ENCODE measurements at places on chromosomes 16 and 17.

DNA sequence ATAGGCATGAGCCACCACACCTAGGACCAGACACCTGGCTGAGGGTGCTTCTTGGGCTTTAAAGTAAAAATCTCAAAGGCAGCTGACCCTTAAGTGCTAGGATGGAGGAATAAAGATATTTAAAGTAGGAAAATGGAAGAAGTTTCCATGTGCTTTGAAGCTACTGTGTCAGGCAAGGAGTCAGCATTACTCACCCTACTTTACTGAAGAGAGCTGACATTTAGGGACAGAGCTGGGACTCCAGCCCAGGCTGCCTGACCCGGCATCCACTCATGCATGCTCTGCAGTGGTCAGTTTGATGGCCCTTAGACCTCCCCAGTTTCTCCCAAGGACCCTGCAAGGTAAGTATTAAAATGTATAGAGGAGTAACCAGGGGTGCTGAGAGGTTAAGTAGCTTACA, 124.7 kb upstream of the PLCG2 start:
- no peak for DNase-seq

DNA sequence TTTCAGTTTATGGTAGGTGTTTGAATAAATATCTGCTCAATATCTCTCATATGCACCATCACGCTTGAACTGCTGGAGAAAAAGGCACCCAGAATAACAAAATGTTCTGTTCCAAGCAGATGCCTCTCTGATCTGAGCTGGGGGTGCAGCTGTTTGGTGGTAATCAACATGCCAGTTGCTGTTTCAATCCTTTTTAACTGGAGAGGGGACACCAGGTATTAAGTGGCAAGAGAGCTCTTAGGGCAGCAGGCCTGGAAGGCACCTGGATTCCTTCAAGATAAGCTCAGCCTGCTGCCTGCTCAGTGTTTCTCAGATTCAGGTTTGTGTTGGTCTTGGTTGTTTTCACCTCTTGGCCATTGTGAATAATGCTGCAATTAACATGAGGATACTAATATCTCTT, 27.2 kb upstream of the VAT1L start:
- no peak for DNase-seq

DNA sequence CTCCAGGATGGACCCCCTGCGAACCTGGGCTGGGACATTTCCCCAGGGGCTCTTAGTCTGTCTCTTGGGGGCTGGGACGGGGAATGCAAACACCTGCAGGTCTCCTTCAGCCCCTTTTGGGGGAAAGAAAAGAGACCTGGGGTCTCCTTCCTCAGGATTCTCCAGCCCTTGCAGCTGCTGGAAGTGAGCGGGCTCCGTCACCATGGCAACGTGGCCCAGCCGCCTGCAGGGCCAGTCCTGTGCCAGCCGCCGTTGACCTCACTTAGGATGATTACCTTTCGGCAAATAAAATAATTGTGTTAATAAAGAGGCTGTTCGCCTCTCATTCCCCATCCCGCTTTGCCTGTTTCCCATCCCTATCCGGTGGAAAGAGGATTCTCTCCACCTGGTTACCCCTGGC, 25.7 kb downstream of the MRM1 start:
- DNase-seq, result no peak

- no peak for DNase-seq
Measured at GRCh38 chr17:801660-802059, 19.5 kb downstream of the MRM3 start.

- no peak for DNase-seq
Measured at GRCh38 chr17:14201988-14202380, 34.7 kb downstream of the CDRT15 start.

DNA sequence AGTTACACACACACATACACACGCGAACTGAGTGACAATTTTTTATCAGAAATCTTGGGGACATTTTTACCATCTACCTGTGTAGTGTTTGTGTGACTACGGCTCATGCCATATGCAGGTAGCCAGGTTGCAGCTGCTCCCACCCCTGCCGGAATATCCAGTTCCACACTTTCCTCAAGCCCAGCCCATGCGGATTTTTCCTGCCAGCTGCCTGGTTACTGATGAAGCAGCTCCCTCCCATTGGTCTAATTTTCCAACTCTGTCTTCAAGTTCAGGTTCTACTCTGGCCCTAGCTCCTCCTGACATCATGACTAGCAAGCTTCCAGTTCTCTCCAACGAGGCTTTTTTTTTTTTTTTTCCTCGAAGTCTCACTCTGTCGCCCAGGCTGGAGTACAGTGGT, 4.8 kb downstream of the GSG1L2 start:
- DNase-seq, result no peak

DNA sequence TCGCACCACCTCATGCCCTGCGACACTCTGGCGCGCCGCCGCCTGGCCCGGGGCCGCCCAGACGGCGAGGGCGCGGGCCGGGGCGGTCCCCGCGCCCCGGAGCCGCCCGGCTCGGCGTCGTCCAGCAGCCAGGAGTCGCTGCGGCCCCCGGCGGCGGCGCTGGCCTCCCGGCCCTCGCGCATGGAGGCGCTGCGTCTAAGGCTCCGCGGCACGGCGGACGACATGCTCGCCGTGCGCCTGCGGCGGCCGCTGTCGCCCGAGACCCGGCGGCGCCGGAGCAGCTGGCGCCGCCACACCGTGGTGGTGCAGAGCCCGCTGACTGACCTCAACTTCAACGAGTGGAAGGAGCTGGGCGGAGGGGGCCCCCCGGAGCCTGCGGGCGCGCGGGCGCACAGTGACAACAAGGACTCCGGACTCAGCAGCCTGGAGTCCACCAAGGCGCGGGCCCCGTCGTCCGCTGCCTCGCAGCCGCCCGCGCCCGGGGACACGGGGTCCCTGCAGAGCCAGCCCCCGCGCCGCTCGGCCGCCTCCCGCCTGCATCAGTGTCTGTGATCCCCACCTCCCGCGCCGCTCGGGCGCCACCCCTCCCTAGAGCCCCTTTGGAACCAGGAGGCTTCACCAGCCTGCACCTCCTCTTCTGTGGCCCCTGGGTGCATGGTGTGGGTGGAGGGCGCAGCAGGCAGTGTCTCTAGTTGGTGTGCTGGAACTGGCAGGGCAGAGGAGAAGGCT, 82.3 kb downstream of the ARHGAP23 start:
- DNase-seq, result no peak

DNA sequence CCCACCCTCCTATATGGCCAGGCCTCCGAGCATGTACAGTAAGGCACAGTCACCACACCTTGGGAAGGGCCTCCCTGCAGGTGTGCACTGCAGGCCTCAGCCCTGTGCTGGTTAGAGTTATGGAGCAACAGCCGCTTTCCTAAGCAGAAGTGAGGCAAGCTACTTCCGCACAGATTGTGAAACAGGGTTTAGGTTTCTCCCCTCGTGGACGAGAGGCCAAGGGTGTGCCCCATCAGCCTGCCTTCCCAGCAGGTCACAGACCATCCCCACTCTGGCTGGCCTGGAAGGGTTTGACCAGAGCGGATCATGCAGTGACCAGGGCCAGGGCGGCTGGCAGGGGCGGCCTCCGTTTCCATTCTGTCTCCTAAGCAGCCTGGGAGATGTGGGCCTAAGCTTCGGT, 4.7 kb downstream of the MSRB1 start:
- DNase-seq, result no peak

DNA sequence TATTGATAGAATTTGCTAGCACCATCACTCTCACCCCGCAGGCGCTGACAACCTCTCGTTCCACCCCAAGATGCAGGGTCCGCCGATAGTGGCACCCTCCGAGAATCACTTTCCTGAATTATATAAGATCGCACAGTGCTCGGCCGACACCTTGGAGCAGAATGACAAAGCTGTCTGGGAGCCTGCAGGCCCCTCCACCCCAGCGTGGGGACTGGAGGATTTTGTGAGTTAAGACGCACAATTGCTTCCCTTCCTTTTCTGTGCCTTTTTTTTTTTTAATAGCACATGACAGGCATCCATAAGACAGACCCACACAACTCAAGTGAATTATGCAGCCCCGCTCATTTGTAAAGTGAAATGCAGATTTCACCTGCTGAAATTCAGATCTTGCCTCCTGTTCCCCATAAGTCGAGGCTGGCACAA, 155.3 kb downstream of the C16orf78 start:
- DNase-seq, result no peak

- no peak for DNase-seq
Measured at GRCh38 chr17:16489431-16489830, 2.6 kb downstream of the LRRC75A start.

GRCh38 chr17:9564104-9564503, 11.5 kb downstream of the STX8 start:
- DNase-seq, result no peak

DNA sequence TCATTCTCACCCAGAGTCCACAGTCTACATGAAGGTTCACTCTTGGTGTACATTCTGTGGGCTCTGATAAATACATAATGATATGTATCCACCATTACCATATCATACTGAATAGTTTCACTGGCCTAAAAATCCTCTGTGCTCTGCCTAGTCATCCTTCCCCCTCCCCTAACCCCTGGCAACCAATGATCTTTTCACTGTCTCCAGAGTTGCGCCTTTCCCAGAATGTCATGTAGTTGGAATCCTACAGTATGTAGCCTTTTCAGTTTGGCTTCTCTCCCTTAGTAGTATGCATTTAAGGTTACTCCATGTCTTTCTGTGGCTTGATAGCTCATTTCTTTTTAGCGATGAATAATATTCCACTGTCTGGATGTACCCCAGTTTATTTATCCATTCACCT, 101.3 kb downstream of the NOG start:
- DNase-seq, result no peak

Measured in stimulated activated CD4-positive, alpha-beta T cell treated with anti-CD3 and anti-CD28 coated beads, TNF-alpha, amount 100 ng/mL, for 48 hours (primary cell).